NCI-H1417 treated with DMSO at 0.1 percent for 48 hours (cell line): ENCODE measurements at places on chromosomes 13 and 19.

DNA sequence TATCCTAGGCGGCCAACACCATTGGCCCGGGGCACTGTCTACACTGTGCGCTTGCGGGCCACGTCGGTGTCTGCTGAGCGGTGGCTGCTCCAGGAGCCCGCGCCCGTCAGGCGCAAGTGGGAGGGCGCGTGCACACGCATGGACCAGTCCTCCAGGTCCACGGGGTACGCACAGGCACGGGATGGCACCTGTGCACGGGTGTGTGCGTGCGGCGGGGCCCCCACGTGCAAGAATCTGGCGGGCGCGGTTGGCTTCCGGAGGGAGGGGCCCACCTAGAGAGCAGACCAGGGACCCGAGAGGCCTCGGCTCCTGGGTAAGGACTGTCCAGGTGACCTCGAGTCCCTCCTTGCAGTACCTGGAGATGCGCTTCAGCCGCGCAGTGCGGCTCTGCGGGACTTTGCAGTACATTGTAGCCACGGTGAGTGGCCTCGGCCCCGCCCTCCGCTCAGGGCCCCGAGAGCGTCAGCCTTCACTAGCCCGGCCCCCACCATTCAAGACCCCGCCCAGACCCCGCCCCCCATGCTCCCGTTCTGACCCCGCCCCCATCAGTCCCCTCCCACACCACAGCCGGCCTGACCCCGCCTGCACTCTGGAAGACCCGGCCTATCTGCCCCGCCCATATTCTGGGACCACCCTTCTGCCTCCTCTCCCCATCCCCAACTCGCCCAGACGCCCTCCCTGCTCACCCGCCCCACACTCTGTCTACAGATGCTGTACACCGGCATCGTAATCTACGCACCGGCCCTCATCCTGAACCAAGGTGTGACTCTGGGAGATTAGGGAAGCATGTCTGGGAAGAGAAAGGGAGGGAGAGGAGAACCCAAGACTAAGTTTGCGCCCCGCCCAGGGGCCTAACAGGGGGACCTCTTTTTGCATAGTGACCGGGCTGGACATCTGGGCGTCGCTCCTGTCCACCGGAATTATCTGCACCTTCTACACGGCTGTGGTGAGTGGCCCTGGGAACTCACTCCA, 2.3 kb downstream of the SLC5A5 start:
- DNase-seq = no peak

GRCh38 chr19:33520048-33520643, 1.4 kb downstream of the PEPD start:
- DNase-seq = no peak

DNA sequence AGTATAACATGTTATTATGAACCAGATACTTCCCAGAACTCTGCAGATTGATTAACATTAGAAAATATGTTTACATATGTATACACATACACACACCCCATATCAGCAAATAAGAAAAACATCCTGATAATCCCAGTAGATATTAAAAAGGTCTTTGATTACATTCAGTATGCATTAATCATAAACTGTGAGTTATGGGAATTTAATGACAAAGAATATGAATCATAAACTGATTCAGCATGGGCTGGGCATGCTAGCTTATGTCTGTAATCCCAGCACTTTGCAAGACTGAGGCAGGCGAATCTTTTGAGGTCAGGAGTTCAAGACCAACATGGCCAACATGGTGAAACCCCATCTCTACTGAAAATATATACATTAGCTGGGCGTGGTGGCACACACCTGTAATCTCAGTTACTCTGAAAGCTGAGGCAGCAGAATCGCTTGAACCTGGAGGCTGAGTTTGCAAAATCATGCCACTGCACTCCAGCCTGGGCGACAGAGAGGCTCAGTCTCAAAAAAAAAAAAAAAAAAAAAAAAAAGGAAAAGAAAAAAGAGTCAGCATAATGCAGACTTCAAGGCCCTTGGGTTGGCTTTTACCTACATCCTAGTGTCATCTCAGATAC, 581.9 kb upstream of the PRR20A start:
- no peak for DNase-seq

DNA sequence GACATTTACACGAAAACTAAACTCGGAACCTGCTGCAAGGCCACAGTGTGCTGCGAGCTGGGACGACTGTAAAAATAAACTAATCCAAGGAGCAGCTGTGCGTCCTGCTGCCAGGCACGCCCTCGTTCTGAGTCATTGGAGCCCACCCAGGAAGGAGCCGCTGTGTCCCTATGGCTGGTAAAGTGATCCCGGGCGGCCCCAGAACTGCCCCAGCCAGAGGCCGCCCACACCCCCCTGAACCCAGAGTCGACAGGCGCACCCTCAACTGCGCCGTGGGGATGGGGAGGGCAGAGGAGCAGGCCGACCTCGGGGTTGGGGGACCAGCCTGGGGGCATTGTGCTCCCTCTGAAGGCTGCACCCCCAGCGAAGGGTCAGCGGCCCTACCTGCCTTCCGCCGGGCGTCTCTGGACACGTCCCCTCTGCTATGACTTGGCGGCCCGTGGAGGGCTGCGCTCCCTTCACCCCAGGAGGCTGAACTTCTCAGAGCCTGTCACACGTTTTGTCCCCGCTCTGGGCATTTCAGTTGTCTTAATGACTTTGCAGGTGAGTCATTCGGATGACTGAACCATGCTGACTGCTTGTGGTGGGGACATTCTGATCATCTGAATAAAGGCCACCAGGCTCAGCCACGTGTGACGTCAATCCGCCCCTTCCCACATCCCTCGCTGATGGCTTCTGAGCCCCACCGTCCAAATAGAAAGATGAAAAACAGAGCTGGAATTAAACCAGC, 42.7 kb downstream of the ADPRHL1 start:
- no peak for DNase-seq

DNA sequence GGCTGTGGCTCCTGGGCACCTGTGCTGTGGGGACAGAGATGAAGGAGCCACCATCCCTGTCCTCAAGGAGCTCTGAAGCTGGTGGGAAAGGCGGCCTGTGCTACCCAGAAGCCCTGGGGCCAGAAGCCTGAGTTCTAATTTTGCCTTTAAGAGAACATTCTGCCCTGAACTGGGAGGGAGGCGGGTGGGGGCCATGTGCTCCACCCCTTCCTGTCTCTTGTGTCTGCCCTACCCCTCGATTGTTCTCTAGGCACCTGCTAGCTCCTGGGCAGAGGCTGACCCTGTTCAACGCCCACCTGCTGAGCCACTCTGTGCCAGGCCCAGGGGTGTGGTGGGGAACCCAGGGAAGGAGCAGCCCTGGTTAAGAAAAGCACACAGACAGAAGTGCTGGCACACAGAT, 5.9 kb downstream of the TRAPPC6A start:
- no peak for DNase-seq

DNA sequence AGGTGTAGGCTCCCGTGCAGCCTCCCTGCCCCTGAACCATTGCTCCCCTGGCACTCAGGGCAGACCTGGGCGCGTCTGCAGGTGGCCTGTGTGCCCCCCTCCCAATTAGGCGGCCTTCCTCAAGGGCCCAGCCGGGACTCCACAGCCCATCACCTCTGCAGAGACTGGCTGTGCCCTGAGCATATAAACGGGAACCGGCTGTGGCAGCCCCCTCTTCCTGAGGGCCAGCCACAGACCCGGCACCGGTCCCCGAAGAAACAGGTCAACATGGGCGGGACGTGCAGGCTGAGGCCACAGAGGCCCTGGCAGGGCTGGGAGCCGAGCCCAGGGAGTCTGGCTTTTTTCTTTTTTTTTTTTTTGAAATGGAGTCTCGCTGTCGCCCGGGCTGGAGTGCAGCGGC, 12.0 kb downstream of the PIAS4 start:
- DNase-seq = no peak

GRCh38 chr19:43408043-43408442, 6.6 kb upstream of the TEX101 start:
- DNase-seq = no peak

DNA sequence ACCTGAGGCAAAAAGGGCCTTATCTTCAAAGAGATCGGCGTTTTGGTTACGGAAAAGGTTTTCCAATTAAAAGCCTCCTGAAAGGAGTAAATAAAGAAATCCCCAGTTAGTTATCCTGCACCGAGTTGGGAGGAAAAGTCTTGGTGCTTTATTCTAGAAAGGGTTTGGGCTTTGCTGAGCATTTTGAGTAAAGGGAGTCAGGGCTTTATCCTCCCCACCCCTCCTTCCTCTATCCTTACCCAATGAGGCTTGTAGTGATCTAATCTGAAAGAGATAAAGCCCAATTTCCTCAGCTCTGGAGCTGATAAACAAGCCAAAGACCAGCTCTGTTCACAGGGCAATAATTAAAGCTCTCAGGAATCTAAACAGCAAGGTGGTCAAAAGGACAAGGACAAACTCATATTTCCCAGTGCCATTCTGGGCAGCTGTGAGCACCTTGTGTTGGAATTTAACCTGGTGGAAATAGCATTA, 188.9 kb upstream of the TSC22D1 start:
- DNase-seq = no peak
